ENCODE measurements at places on chromosomes 2 and 18.
A peak's percentile ranks its signal among the peaks of the same experiment; 100 is the strongest.

DNA sequence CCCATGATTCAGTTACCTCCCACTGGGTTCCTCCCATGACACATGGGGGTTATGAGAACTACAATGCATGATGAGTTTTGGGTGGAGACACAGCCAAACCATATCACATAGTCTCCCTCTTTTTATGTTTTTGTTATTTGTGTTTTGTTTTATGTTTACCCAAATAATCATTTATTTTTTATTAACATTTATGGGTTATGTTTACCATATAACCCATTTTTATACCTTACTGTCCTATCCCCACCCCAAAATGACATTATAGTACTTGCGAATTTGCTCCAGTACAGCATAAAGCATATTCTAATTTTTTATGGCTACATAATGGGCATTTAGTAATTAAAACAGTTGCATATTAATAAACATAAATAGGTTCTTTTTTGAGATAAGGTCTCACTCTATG is 61.9 kb upstream of the TTC27 start:
- no peak for DNase-seq

- peak; percentile 62 for DNase-seq
These were observed 26.8 kb upstream of the MYO1B start for GRCh38 chr2:191218292-191218898.

- DNase-seq = no peak
These were observed 834.4 kb upstream of the DDX18 start for GRCh38 chr2:116979916-116980764.

GRCh38 chr2:214322662-214323061 is 88.2 kb upstream of the VWC2L start:
- no peak for DNase-seq

DNA sequence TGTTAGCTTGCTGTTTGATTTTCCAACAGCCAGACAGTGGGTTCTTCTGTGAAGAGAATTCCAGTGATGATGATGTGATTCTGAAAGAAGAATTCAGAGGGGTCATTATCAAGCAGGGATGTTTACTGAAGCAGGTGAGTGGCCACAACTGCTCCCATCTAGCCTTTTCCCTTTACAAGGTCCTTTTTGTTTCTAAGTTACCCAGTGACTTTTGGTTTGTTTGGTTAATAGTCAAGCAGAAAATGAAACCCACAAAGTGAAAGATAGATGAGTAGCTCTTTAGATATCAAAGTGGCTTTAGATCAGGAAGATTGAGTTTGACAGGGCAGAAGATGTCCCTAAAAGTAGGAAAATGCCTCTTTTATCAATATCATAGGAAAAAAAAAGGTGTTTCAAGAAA is 23.3 kb downstream of the PLEK start:
- no peak for DNase-seq
